Activated naive CD8-positive, alpha-beta T cell treated with anti-CD3 and anti-CD28 coated beads, Interleukin-2, amount 10 ng/mL, durations not matched to agents 7 days and 5 days (primary cell): ENCODE measurements at places on chromosomes 5 and 9.

DNA sequence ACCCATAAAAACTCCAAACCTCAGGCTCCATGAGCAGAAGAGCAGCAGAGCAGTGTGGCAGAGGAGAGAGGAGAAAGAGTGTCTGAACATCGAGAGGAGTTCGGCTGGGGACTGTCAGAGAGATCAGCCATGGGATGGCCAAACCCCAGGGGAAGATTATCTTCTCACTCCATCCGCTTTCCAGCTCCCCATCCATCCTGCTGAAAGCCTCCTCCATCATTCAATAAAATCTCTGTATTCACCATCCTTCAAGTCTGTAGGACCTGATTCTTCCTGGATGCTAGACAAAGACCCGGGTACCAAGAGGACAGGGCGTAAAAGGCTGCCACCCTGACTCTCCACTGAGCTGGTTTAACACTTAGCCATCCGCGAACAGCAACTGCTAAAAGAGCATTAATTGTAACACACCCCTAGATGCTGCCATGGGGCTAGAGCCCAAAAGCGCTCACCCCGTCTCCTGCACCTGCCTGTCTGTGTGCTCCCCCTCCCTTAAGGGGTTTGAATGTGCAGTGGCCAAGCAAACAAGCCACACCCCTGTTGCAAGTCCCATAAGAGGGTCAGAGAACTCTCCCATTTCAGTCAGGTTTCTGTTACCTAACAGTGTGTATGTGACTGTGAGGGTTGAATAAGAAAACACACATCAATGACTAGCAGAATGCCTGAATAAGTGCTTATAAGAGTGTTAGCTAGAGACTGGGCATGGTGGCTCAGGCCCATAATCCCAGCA is 13.9 kb upstream of the SELENOP start:
- no peak for DNase-seq

DNA sequence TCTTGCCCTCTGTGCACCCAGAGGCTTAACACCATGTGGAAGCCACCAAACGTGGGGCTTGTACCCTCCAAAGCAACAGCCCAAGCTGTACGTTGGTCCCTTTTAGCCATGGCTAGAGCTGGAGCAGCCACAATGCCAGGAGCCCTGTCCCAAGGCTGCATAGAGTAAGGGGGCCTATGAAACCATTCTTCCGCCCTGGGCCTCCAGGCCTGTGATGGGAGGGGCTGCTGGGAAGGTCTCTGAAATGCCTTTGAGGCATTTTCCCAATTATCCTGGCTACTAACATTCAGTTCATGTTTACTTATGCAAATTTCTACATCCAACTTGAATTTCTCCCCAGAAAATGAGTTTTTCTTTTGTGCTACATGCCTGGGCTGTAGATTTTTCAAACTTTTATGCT is 33.8 kb downstream of the CHSY3 start:
- no peak for DNase-seq

GRCh38 chr5:88672644-88673252 is 210.2 kb downstream of the MEF2C start:
- DNase-seq: no peak

- DNase-seq: no peak
These were observed 237.8 kb downstream of the SEC61B start for GRCh38 chr9:99459919-99460318.

- no peak for DNase-seq
These were observed 53.3 kb upstream of the SPATA31D4 start for GRCh38 chr9:81874931-81875330.

- DNase-seq: no peak
These were observed 24.8 kb downstream of the CSF1R start for GRCh38 chr5:150061538-150061995.

- no peak for DNase-seq
These were observed 142.1 kb downstream of the AGTPBP1 start for GRCh38 chr9:85599540-85600105.

DNA sequence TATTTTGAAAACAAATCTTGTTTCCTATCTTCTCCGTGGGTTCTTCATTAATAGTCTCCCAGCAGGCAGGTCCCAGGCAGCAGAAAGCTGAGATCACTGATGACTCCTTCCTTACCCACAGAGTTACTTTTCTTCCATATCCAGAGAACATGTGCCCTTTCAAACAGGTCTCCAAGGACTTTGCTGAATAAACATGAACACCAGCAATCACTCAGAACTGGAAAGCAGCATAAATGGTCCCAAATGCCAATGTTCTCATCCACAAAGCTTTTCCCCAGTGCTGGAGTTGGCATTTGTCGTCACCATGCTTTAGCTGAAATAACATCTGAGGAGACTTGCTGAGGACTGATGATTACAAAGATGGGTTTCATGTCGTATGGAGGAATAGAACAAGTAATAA is 134.0 kb downstream of the YIPF5 start:
- no peak for DNase-seq

GRCh38 chr5:157524887-157525286 is 50.7 kb downstream of the ADAM19 start:
- DNase-seq: no peak

- DNase-seq: no peak
These were observed 308.3 kb downstream of the SLIT3 start for GRCh38 chr5:168992687-168993086.

DNA sequence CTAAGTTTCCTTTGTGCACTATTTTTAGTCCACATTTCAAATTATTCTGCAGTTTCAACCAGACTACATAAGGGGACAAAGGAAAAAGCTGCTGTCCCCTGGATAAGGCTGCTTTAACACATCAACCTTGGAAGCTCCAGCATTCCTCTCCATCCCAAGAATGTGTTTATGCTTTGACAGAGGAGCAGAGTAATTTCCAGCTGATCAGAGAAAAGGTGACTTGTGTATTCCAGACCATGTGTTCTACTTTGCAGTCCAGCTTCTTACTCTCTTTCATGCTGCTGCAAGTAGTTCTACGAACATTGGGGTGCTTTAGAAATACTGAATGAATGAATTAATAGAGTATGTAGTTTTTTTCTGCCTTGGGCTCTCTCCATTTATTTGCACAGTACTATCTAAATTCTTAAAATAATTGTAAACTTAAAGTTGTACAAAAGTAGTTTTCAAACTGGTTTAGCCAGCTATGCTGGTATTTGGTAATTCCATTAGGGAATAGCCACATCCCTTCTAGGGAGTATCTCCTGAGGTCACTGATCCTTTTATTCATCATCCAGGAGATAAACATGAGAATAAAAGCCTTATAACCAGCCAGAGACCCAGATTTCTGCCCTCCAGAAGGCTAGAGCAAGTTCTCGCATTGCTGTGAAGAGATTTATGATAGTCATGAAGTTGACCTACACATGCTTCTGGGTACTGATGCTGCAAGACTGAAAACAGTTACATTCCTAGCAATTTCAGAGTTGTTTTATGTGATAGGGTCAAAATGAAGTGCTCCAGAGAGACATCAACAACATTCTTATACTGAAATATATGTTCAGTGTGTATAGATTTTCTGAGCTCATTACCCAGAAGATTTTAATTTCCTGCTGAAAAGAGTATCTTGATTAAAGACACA is 215.2 kb downstream of the COMMD10 start:
- DNase-seq: no peak

GRCh38 chr9:110087605-110088004 is 120.4 kb downstream of the C9orf152 start:
- no peak for DNase-seq

DNA sequence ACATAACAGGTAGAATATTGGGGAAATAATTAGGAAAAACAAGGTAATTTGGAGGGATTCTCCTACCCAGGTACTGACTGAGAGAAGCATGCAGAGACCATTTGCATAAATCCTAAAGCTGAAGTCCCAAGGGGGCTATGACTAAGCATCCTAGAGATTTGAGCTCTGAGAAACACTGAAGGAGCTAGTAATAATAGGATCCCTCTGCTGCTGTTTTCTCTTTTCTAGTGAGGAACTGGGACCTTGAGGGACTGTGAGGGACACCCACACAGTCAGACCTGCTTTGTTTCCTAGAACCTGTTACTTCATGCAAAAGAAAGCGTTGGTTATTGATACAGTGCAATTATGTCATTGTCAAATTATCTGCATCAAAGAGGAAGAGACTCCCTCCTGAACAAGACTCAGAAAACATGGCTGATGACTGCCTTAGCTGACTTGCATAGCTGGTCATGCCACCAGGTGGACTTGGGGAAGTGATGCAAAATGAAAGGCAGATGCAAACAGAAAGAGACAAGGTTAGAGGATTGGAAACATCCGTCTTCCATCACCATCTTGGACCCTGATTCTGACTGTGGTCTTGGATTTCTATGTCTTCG is 335.4 kb downstream of the NTRK2 start:
- DNase-seq: no peak
